Daoy (cell line): ENCODE measurements at places on chromosomes 1 and 21.

GRCh38 chr1:234955107-234955731 is 173.4 kb downstream of the TOMM20 start:
- no peak for DNase-seq

- DNase-seq: no peak
Observed at GRCh38 chr1:84669831-84670230, 20.4 kb downstream of the SSX2IP start.

DNA sequence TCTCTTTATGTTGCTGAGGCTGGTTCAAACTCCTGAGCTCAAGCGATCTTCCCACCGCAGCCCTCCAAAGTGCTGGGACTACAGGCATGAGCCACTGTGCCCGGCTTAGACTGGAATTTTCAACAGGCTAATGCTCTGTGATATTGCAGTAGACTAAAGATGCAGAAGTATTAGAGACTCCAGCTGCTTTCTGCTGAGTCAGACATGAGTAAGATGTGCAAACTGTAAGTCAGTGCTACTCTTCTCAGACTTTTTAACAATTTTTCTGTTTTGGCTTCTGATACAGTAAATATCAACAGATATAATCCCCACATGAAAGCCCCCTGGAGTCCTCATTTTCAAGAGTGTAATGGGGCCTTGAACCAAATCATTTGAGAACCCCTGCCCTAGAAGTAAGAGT is 29.3 kb upstream of the NLRP3 start:
- DNase-seq: peak; percentile 25

DNA sequence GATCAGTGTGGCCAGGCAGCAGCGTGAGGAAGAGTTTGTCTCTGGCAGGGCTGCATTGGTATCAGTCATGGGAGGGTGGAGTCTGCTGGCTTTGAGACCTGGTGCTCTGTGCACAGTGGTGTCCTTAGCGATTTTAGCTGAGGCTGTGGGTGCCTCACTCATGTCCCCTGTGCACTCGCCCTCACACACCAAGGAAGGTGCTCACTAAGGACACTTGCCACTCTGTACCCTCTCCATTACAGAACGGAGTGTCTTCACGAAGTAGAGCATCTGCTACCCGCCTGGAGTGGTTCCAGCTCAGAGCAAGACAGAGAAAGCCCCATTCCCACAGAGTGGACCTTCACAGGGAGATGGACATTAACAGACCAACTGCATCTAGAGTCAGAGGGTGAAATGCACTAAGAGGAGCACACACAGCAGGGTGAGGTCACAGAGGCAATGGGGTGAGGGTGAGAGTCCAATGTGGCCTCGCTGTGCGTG is 117.9 kb downstream of the MATN1 start:
- no peak for DNase-seq

- peak; percentile 19 for DNase-seq
Observed at GRCh38 chr1:209527993-209528717, 55.4 kb upstream of the CAMK1G start.

GRCh38 chr1:29747196-29747595 is 510.9 kb downstream of the PTPRU start:
- no peak for DNase-seq
